ENCODE measurements at places on chromosomes 12 and 14.

GRCh38 chr12:48454667-48455066 lies 17.7 kb upstream of the ANP32D start:
- DNase-seq = no peak

- no peak for DNase-seq
These were observed 7.3 kb downstream of the KRT79 start for GRCh38 chr12:52826611-52827498.

DNA sequence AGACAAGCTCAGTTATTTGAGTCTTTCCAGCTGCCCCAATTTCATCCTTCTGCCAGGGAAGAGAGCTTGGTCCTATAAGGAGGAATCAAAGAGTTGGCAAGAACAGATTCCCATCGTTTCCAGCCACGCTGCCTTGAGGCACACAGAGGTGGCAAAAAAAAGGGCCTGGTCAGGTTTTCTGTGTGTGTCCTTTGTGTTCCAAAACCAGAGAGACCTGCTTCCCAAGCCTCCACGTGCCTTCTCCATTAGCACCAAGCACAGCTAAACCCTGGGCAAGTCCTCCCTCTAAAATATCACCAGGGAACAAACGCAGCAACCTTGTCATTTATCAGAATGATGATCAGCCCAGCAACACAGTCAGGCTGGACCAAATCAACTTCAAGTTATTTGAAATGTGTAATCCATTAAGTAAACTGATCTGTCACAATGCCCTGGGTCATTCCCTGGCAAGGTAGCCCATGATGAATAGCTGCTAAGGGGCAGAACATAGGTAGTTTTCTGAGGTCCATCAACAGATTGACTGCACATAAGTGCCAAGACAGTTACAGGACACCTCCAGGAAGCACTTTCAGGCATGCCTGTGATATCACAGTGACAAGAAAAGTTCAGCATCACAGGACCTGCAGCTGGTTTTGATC lies 28.6 kb upstream of the C12orf42 start:
- DNase-seq = no peak

DNA sequence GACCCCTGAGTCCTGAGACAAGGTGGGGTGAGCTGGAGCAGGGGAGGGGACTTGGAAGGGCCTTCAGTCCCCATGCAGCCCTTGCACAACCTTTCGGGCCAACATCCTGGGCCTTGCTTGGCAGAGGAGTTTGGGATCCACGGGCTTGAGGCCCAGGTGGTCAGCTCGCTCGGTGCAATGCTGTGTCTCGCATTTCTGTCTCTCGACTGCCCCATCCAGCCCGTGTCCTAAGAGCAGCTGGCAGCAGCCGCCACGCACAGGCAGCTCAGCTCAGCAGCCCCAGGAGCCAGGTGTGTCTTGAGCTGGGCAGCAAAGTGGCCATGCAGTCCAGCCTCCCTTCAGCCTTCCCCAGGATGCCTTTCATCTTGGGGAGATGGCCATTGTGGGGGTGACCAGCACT lies 10.8 kb downstream of the PACS2 start:
- DNase-seq = no peak

DNA sequence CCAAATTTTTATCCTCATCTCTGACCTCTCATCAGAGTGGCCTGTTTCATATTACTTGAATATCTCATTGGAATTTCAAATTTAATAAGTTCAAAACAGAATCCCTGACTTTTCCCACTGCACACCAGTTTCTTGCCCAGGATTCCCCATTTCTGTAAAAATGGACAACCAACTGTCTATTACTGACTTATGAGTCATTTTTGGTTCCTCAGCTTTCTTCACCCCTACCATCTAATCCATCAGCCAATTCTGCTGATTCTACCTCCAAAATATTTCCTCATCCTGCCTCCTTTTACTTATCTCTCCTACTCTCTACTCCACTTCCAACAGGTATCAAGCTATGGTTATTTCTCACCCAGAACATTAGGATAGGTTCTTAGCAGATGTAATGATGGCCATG lies 44.2 kb downstream of the TMX1 start:
- DNase-seq = no peak

DNA sequence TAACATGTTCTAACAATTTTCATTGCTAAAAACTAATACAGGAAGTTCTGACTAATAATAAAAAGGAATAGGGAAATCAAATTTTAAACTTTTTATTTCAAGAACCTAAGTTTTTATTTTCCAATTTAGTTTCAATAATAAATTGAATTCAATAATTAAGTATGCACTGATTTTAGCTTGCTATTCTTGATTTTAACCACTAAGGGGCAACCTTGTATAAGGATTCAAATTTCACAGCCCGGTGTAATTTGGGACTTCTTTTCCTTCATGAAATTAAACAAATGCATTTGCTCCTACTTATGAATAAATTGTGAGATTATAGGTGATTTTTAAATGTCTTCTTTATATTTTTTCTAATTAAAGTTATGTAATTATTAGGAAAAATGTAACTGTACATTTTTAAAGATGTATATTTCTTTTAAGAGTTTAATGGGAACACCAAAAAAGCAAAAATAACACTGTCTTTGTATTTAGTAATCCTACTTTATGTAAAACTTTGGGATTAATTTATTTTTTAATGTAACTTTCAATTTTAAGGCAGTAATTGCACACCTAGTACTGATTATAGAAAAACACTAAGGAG lies 241.4 kb upstream of the PDZRN4 start:
- DNase-seq = no peak

DNA sequence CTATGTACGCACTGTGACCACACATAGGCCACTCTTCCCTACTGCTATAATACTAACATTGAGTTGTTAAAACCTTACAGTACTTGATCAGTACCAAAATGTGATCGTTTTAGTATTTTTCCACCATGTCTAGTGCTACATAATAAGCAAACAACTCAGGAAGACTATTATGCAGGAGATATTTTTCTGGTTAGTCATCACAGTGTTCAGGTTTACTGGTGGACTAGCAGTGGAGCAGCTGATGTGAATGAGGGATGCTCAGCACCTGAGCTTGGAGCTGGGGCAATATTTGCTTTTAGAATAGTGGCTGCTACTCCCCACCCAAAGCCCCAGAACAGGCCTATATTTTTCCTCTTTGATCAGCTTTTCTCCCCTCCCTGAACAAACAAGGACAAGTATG lies 513.1 kb downstream of the KCNH5 start:
- DNase-seq = no peak

GRCh38 chr14:78282437-78282836 lies 112.3 kb downstream of the NRXN3 start:
- DNase-seq = no peak

DNA sequence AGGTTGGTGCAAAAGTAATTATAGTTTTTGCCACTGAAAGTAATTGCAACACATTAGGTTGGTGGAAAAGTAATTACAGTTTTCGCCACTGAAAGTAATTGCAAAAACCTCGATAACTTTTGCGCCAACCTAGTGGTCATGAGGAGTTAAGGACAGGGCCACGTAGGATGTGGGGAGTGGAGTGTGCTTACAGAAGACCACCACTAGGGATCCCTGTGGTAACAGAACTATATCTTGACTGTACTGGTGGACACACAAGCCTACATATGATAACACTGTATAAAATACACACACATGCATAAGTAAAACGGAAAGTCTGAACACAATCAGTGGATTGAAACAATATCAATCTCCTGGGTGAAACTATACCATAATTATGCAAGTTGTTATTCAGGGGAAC lies 187.4 kb upstream of the ABCD2 start:
- no peak for DNase-seq

- no peak for DNase-seq
These were observed 1035.9 kb downstream of the TRHDE start for GRCh38 chr12:73308079-73308478.

- no peak for DNase-seq
These were observed 397.4 kb upstream of the OR4E1 start for GRCh38 chr14:22071006-22071405.

DNA sequence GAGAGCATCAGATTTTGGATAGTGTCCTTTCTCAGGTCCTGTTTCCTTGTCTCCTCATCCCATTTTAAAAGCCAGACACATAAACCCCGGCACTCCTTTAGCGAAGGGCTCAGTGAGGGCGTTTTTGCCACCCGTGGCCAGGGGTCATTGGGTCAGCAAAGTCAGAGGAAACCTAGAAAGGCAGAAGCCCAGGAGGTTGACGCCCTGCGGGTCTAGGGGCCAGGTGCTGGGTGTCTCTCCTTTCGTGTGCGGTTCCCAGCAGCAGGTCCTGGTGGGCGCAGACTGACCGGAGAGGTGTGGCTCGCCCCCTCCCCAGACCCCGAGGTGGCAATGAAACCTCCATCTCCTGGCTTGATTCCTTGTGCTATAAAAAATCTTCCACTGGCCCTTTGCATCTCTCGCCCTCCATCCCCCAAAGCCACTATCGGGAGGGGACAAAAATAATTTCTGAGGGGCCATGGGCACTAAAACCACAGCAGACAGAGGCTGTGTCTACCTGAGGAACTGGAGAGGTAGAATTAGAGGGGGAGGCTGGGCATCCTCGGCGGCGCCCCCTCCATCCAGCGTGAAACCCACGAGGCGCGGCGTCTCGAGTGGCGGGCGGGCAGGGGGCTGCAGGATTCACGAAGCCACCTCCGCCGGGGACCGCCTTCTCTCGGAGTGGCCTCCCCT lies 858 bp upstream of the FRMD6 start:
- DNase-seq = no peak

GRCh38 chr12:88860851-88861250 lies 280.6 kb upstream of the KITLG start:
- DNase-seq = no peak

DNA sequence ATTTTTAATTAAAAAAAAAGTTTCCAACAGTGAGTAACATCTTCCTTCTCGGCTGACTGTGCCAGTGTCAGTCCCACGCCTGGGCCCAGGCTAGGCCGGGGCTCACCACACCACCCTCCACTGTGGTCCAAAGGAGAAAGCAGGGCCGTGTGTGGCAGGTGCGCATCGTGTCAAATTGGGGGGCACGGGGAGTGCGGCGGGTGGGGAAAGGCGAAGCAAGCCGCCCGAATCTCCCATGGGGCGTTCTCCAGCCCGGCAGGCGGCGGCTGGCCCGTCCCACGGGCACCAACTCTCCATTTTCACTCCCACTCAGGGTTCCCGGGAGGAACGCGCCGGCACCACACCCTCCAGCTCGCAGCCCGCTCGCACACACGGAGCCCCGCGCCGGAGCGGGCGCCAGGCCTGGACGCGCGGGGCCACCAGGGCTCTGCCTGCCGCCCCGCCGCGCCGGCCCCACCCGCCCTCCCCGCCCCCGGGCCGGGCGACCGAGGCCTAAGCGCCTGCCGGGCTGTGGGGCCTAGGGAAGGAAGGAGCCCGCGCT lies 604 bp downstream of the EEA1 start:
- DNase-seq = no peak
